ENCODE measurements at places on chromosomes 2 and 18.

DNA sequence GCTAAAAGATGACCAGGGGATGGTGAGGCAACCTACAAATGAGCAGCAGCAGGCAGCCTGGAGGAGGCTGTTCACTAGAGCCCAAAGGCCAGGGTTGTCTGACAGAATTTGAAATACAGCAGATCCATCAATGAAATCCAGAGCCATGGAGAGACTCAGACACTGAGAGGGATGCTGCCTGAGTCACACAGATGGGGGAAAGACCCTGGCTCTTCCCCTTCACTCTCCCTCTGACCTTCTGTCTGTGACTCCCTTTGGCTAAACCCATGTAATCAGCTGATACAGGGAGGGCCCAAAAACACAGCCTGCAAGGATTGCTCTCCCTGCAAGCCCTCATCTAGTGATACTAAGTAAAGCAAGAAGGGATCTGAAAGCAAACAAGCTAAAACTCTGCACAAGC is 166.5 kb upstream of the SPOPL start:
- DNase-seq, result no peak

DNA sequence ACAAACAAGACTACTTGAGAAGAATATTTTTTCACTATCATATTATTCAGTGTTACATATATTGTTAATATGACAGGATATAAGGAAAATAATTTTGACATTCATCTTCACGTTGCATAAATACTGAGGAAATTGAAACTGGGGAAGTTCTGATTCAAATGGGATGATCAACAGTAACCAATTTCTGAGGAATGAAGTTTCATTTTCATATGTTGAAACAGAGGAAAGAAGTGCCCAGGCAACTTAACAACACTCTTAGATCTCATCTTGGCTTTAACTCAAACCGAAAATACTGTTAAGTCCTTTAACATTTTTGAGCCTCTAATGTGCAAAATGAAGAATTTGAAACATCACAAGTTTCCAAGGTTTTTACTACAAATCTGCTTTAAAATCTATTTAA is 612.2 kb upstream of the VRK2 start:
- DNase-seq, result no peak

DNA sequence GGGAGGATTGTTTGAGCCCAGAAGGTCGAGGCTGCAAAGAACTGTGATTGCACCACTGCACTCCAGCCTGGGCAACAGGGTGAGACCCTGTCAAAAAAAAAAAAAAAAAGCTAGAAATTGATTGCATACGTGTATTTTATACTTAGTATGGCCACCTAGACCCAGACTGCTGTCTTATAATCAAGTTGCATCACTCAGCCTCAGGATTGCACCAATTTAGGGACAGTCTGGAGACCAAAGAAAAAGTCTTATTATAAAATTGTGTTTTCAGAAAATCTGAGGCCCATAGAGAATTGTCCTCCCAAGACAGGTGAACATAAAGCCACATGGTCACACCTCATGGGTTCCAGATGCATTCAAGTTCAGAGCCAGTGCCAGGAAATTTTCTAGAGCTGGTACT is 17.1 kb upstream of the PLEKHM3 start:
- no peak for DNase-seq

- no peak for DNase-seq
These were observed 408.5 kb downstream of the ZEB2 start for GRCh38 chr2:144111437-144111836.

GRCh38 chr2:23901966-23902846 is 24.7 kb downstream of the ATAD2B start:
- no peak for DNase-seq

DNA sequence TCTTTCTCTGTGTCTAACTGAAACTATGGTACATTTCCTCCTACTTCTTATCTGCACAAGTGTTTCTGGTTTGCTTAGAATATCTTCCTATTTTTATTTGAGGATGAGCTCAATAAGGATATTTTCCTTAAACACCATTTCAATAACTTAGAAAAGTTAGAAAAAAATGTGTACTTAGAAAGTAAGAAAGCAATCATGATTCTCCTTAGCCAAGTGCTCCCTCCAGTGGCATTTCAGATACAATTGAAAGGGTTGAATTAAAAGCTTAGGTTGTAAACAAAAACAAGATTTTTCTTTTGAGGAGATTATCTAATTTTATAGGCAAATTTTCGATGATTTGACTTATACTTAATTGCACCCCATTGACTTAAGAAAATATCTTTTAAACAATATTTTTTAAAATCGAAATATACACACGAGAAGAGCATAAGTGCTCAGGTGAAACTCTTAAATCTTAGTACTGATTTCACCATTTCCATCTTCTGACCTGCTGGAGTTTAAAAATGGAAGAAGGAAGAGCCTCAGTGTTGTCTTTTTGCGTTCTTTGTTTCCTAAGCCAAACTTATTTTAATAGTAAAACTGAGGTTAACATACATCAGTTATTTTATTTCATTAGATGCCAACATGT is 26.9 kb downstream of the C18orf63 start:
- peak; percentile 70 for DNase-seq

DNA sequence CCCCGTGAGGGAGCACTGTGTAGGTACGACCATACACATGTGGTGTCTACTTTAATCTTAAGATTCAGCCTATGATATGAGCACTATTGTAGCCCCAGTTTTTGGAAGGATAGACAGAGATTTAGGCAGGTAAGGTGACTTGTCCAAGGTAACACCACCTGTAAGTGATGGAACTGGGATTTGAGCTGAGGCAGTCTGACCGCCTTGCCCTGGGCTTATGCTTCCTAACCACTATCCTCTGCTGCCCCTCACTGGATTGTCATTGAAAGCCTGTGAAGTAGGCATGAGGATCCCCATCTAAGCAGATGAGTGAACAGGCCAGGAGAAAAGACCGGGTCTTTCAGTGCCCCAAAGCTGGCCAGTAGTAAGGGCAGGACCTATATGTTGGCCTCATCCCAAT is 343.8 kb downstream of the CYRIA start:
- DNase-seq, result no peak
